ENCODE measurements at places on chromosomes 6 and 20.

GRCh38 chr20:43716123-43716522 lies 10.7 kb downstream of the GTSF1L start:
- no peak for DNase-seq

DNA sequence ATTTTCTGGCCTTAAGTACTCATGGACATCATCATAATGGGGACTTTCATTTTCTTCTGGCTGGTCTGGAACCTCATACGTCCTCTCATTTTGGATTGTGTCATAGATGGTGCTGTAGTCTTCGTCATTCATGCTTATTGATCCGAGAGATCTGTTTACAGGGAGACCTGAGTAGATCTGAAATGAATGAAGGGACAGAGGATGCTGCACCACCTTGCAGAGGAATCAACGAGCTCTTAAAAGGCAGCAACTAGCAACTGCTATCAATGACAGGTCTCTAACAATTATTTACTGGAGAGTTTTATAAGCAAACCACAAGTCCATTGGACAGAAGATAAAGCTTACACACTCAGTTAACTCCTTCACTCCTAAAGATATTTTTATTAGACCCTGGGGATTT lies 49.7 kb upstream of the ENPP4 start:
- no peak for DNase-seq

- no peak for DNase-seq
Measured at GRCh38 chr6:81565071-81565470, 187.4 kb downstream of the TENT5A start.

GRCh38 chr6:2695454-2696095 lies 55.1 kb downstream of the MYLK4 start:
- no peak for DNase-seq

- DNase-seq, result no peak
Measured at GRCh38 chr6:3825851-3826581, 23.2 kb upstream of the FAM50B start.

GRCh38 chr20:48761023-48761785 lies 66.6 kb downstream of the PREX1 start:
- no peak for DNase-seq

- no peak for DNase-seq
Measured at GRCh38 chr20:15937179-15937578, 636.1 kb downstream of the KIF16B start.

DNA sequence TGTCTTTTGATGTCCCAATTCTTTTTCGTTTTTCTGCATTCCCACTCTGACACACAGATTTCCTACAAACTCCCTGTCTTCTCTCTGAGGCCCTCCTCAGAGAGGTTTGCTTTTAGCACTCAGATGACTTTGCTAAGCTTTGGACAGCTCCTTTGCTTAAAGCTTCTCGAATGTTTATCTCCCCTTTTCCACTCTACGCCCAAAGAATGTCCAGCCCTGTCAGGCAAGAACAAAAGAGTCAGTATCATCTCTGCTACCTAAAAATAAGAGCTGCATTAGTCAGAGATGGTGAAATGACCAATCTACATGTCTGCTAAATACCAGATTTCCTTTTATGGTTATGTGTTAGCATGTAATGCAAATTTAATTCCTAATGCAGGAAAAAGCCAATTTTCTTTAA lies 56.8 kb downstream of the PREP start:
- no peak for DNase-seq

GRCh38 chr6:41887331-41887751 lies 7.8 kb downstream of the USP49 start:
- no peak for DNase-seq

- no peak for DNase-seq
Measured at GRCh38 chr6:156662025-156662445, 115.1 kb upstream of the ARID1B start.

DNA sequence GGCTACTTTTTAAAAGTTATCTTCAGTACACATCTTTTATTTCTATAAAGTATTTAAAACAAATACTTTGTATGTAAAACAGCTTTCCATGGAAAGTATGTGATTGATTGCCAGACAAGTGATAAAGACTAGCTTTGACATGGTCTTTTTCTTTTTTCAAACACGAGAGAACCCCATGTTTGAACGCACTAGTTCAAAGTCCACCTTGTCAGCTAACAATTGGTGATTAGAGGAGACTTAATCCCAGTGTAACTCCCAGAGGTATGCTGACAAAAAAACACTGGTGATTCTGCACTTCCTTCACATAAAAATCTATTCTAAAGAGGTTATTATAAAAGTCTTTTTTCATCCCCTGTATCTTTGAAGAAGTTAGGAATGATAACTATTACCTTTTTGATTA lies 438.1 kb downstream of the GJA1 start:
- DNase-seq, result no peak

DNA sequence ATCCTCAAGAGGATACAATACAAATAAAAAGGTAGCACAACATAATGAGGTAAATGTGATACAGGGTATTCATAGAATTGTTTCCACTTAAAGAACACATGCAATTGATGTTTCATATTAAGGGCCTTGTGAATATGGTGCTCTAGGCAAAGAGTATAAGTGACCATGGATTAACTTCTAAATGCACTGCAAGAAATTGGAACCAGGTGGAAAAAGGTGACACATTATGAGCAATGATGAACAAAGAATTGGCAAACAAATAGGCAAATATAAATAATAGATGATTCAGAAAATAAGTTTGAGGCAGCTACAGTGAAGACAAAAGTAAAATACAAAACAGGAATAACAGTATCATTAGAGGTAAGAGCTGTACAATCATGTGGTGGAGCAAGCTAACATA lies 192.0 kb downstream of the GRIK2 start:
- no peak for DNase-seq

DNA sequence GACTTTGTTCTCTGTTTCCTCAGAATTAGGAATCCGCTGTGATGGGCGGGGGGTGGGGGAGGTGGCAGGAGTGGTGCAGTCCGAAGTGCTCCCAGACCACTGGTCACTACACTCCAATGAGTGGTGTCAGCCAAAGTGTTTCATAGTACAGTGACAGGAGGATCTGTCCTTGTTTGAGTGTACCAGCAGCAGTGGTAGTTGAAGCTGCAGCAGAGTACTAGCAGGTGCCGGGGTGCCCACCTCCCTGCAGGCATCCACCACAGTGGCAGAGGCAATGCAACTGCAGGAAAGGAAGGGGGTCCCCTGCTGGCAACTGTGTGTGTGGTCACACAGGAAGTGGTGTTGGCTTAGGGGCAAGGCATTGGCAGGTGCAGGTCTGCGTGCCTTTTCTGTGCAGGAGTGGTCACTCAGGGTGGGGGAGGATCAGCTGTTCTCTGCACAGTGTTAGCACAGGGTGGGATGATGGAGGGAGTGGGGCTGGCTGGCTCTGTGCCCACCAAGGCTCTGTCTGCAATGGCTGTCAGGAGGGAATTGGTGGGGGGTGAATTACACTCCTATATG lies 9.7 kb downstream of the HLA-DOB start:
- DNase-seq, result no peak

GRCh38 chr6:109446072-109446471 lies 5.5 kb downstream of the SMPD2 start:
- no peak for DNase-seq

GRCh38 chr20:4578375-4578774 lies 143.3 kb upstream of the PRND start:
- DNase-seq, result no peak

GRCh38 chr20:13166437-13166836 lies 54.6 kb upstream of the ISM1 start:
- DNase-seq, result no peak

- no peak for DNase-seq
Measured at GRCh38 chr6:12354499-12354898, 64.3 kb downstream of the EDN1 start.

DNA sequence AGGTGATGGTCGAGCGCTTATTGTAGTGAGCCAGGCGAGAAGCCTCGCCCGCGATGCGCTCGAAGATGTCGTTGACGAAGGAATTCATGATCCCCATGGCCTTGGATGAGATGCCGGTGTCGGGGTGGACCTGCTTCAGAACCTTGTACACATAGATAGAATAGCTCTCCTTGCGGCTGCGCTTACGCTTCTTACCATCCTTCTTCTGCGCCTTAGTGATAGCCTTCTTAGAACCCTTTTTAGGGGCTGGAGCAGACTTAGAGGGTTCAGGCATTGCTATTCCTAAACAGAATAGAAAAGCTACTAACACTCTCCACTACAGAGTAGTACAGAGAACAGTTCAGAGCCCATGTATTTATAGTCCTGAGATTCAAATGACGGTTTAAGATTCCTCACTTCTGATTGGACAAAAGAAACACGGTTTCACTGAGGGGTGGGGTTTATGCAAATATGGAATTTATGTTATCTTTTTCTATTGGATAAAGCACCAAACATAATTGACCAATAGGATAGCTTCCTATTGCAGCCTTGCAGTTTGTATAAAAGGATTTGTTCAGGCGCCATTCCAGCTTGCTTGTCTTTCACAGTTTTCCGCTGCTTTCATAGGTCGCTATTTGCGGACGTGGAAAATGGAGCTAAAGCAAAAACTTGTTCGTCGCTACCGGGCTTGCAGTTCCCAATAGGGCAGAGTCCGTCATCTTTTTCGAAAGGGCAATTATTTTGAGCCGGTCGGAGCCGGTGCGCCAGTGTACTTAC lies 43.7 kb upstream of the HFE start:
- peak; percentile 96 for DNase-seq

Measured in thymus (tissue), 14 donors.